Activated T-cell treated with anti-CD3 and anti-CD28 coated beads for 1 hour (primary cell): ENCODE measurements at places on chromosomes 1 and 21.

GRCh38 chr1:186511761-186512637 lies 51.1 kb upstream of the PDC start:
- no peak for DNase-seq

DNA sequence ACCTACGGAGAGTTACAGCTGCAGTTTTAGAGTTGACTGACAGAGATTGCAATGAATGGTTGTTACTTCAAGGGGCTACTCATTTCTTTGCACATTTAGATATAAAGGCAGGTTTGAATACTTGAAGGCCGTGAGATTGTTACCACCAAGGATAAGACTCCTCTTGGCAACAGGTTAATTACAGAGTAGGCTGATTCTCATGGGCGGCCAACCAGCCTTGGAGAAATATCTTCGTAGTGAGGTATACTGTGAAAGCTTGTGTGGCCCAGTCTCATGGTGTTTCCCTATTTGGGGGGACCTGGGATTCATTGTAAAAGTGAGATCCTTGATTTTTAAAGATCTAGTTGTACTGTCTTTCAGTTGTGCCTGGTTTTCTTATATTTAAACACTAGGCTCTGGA lies 103.2 kb upstream of the OLFM3 start:
- DNase-seq, result no peak

DNA sequence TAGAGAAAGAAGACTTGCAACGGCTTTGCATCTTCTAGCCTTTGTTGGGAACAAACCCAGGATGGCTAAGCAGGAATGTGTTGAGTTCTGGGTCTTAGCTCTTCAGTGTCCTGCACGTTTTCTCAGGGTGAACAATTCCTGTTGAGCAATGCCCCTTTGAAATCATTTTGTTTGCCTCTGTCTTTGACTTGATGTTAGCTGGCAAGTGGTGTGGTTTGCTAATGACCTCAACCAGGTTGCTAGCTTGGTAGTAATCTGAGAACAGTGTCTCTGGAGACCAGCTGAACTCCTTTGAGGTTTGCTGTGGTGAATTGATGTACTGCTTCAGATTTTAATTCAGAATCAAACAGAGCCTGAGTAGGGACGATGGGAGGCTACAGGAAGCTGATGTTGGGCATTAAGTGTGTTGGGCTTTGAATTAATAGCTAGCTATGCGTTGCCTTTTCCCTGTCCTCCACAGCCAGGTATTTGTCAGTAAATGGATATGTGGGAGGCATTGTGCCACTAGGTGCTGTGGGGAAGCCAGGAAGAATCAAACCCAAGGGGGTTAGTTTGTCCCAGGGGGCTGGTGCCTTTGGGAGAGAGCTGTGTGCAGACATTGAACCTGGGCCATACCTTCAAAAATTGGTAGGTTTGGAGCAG lies 23.3 kb upstream of the SRSF10 start:
- DNase-seq, result no peak

DNA sequence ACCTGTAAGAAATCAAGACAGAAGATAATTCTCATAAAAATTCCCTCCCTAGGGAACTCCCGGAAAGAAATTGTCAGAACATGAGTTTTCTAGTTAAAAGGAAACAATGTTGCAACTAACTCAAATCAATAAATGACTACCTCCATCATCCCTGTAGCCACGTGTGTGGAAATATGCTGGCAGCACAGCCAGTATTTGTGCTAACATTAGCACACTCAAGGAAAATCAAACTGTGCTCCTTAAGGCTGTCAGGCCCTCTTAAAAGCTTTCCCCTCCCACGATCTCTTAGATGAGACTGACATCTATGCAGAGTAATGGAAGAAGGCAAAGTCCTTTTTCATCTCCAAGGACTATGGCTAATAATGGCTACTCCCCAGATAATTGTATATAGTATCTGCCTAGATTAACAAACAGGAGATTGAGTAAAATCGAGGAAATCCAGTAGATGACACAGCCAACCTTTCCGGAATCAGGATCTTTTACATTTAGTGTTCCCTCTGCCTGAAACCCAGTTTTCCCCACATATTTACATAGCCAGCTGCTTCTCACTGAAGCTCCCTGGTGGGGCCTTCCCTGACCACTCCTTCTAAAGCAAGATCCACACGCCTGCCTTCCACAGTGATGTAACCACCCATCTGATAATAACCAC lies 50.9 kb upstream of the NR5A2 start:
- no peak for DNase-seq

GRCh38 chr1:17168091-17168876 lies 36.6 kb upstream of the PADI1 start:
- no peak for DNase-seq

DNA sequence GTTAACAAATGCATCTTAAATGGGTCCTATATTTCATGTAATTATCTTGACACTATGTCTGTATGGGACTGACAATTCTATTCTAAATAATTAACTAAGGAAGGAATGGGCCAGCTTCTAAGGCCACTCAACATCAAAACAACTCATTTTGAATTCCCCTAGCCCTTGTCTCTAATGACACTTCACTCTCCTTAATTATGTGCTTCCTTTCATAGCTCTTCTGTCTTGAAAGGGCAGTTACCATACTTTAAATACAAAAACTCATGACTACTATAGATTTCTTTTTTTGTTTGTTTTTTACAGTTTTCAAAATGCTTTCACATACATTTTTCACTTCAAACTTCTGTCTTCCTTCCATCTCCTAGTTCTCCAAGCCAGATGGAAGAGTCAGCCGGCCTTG lies 126.1 kb upstream of the CHODL start:
- no peak for DNase-seq

DNA sequence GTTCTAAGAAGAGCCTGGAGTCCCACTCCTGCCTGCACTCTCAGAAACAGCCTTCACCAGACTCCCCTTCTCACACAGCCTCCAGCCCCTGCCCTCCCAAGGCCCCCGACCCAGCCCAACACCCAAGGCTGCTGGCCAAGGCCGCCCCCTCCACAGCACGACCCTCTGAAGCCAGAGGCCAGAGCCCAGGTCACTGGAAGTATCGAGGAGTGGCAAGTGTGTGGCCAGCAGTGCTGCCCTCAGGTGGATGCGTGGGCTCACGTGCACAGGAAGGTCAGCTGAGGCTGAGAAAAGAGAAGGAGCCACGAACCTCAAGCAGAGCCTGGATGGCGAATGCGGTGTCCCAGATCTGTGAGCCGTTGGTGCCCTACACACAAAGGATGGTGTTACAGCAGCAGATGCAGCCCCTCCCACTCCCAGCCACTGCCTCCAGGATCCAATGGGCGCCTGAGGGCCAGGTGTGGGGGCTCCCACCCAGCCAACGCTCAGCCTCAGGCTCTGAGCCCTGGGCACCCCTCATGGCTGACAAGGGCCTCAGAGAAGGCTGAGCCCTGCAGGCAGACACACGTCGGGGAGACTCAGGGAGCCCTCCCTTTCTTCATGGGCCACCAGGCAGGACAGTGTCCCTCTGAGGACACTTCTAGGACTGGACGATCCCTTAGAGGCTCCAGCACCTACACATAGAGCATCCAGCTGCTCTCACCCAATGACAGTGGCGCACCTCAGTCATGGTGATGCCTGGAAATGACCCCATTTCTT lies 18.0 kb downstream of the LSS start:
- DNase-seq, result no peak

DNA sequence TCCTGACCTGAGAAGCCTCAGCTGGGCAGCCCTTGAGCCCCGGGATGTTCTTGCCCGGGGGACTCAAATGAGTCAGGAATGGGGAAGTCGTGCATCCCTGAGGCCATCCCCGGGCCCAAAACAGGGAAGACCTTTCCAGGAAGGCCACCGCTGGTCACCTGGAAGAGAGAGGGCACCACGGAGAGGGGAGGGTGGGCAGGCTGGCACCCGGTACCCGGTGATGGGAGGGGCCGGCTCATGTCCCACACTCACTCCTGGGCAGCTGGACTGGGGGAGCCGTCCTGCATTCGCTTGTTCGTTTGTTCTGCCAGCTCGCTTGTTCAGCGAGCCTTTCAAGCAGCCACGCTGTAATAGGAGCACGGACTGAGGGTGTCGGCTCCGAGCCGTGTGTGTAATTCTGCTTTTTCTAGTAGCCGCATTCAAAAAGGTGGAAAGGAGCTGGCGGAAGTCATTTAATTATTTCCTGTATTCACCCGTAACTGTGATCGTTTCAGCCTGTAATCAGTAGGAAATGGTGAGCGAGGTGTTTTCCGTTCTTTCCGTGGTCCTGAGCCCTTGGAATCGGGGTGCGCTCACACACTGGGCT lies 48.4 kb upstream of the CCDC27 start:
- DNase-seq, result no peak

DNA sequence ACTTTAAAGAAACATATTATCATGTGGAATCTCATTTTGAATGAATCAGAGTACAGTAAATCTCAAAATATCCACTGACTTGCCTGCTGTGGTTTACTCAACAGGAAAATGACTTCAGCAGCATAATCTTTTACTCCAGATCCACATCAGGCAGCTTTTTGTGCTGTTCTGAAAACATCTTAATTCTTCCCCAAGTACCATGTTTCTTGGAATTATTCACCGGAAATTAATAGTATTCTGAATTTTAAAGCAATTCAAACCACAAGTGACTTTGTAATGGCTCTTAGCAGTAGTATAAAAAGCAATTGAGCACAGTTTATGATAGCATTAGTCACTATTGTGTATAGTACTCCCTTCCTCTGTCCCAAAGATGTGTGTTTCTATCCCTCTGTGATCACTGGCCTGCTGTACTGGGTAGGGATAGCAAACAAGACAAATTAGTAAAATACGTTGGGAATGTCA lies 64.2 kb upstream of the ERRFI1 start:
- no peak for DNase-seq

GRCh38 chr1:117205368-117205767 lies 5.4 kb downstream of the VTCN1 start:
- DNase-seq, result no peak

GRCh38 chr1:119906927-119907652 lies 10.8 kb upstream of the ADAM30 start:
- no peak for DNase-seq

DNA sequence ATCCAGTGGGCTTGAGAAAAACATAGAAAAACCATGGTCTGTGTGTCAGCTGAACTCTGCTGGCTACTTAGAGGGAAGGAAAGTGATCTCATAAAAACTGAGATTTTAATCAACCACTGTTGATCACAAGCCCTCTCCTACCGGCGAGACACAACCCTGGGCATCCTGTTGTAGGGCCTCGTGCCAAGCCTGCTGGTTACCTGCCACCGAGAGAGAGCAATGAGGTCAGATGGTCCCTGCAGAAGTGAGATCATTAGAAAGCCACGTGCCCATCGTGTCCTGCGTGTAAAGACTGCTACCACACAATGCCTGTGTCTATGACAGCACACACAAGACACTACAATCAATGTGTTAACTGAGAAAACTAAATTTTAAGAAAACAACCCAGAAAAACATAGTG lies 41.7 kb upstream of the GPR153 start:
- no peak for DNase-seq

DNA sequence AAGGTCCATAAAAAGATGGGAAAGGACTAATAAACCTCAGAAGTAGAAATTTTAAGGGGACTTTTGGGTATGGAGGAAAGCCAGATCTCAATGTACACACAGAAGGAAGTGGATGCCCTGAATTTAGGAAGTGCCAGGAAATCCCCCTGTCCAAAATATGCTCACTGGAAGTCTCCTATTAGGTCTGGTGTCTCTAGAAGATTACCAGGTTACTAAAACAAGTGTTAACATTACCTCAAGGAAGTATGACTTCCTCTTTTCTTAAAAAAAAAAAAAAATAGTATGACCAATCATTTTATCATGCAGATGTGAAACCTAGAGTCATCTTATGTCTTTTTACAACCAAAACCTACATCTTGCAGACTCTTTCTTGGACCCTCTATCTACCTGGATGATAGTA lies 30.7 kb downstream of the CD58 start:
- DNase-seq, result no peak

DNA sequence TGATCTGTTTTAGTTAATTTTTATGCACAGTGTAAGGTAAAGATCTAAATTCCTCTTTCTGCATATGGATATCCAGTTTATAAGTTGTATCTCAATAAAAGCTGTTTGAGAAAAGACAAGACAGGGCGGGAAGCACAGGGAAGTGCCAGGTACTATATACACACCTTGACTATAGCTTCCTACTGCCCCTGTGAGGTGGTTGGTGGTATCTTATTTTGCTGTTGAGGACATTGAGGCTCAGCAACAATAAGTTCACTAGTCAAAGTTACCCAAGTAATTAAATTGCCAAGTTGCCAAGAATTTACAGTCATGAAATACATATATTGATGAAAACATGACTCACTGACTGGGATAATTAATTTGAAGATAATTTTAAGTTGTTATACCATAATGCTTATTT lies 109.1 kb downstream of the CD247 start:
- no peak for DNase-seq

DNA sequence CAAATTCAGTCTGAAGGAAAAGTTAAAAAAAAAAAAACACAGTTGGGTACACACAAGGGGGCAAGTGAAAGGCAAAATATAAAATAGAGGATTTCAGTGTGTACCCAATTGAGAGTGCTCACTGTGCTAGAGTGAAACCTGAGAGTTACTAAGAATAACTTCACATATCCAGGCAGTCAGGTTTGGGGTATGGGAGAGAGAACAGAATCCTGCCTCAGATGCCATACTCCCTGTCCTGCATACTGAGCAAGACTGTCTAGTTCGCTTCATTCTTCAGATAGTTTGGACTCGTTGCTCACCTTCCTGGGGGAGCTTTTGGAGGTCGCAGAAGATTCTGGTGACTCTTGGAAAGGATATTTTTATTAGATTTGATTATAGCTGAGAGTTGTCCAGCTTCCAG lies 20.4 kb downstream of the CEP85 start:
- DNase-seq, result no peak

DNA sequence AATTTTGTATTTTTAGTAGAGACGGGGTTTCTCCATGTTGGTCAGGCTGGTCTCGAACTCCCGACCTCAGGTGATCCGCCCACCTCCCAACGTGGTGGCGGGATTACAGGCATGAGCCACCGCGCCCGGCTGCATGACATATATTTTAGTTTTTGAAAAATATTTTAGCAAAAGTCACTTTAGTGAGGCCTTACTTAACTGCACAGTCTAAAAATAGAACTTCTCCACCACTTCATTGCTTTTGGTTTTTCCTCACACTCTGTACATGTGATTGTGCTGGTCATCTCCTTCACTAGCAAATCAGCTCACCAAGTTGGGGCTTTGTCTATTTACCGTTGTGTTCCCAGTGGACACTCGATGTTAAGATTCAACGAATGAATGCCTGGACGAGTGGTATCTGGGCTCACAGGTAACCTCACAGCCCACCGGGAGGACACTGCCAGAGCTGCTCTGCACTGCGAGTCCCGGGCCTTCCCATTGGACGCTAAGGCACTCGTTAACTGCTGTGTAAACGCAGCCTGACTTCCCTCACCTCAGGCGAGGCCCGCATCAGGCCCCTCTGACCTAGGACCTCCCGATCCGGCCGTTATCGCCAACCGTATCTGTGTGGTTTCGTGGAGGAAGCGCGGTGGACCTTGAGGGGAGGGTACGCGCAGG lies 14.0 kb upstream of the ZNF692 start:
- DNase-seq, result no peak
